ENCODE measurements at places on chromosomes 6 and 20.

- peaks cover 13% of the 10 kb centered on the region for H3K4me1 ChIP-seq
- DNase-seq = no peak
- peak overlapping the region; percentile 41 for H3K4me3 ChIP-seq
Observed at GRCh38 chr6:372336-372911, 19.1 kb upstream of the IRF4 start.

- DNase-seq = no peak
- peaks cover 19% of the 10 kb centered on the region for H3K36me3 ChIP-seq
- H3K4me1 ChIP-seq = peaks cover 17% of the 10 kb centered on the region
- H3K27me3 ChIP-seq = no peaks in the 10 kb centered on the region
- H3K4me3 ChIP-seq = peak overlapping the region; percentile 86
Observed at GRCh38 chr6:105991561-105992314, 94.4 kb upstream of the PRDM1 start.

DNA sequence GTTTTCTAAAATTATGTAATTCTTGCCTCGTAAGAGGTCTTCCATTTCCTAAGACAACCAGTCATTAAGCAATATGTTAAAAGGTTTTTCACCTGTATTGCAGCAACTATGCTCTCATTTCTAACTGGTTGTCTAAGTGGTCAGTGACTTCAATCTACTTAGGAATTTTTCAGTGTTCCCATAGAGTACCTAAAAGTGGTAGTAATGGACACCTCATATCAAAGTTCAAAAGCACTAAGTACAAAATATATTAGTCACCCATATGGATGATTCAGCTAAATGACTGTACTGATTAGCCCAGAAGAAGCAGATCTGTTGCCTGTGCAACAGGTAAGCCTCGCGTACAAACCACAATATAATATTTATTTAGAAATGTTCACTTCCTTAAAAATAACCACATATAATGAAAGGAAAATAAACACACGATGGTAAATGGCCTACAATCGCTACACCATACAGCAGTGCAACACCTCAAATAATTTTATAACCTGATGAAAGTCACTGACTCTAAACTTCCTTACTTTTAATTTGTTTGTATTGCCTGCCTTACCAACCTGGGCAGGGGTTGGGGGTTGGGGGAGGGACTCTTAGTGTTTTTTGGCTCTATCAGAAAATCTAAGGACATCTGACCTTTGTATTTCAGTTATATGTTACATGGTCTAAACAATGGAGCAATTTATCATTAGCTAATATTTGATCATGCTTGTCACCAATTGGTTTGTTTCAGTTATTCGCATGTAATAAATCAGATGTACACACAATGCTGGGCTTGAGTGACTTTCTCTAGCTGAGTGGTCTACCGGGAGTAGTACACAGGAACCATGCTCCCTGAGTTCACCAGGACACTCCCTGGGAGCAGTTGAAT lies 105.9 kb downstream of the HIVEP2 start:
- H3K4me1 ChIP-seq = peaks cover 40% of the 10 kb centered on the region
- H3K27ac ChIP-seq = peak overlapping the region; percentile 71
- H3K4me3 ChIP-seq = peak overlapping the region; percentile 53

DNA sequence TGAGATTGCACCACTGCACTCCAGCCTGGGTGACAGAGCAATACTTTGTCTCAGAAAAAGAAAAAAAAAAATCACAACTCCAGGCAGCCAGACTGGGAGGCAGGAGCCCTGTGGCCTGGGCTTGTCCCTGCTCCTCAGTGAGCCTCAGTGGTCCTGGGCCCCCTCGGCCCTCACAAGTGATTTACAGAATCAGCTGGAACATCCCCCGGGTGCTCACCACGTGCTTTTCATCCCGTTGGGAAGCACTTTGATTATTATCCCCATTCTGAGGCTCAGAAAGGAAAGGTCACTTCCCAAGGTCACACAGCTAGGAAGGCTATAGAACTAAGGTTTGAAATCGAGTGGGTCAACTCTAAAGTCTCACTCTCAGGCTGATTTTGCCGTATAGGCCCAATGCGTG lies 43.1 kb upstream of the TLDC2 start:
- no peak for DNase-seq
- H3K27ac ChIP-seq = no peak overlapping the region
- H3K4me3 ChIP-seq = no peak overlapping the region
- no peaks in the 10 kb centered on the region for H3K27me3 ChIP-seq
